Stimulated activated CD8-positive, alpha-beta memory T cell treated with anti-CD3 and anti-CD28 coated beads, Interleukin-7, amount 100 ng/mL, for 1 hour (primary cell): ENCODE measurements at places on chromosomes 5 and 9.

DNA sequence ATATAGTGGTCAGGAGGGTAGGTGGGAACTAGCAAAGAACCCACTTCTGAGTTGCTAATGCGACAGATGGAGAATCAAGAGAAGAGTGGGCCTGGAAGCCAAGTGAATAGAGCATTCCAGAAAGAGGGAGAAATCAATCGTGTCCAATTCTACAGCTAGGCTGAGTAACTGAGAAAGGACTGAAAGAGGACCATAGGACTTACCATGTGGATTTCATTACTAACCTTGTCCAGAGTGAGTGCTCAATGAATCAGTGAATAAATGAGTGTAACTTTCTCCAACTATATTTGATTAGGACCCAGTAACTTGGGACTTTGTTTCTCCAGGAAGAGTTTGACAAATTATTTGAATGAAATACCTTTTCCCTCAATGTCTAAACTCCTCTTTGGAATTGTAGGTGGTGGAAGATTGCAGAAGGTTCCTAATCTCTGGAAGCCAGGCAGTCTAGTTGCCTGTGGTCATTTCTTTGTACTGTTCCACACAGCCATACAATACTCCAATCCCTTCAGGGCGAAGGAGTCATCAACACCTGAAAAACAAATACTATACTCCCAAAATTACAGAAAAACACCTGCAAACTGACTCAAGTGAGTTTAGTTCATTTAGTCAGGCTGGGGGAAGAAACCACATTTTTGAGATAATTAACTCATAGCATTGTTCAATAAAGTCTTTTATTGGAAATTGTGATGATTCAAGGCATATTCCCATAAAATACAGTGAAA lies 2.6 kb upstream of the F2RL1 start:
- no peak for DNase-seq

- DNase-seq = no peak
Observed at GRCh38 chr5:102603670-102604069, 104.9 kb upstream of the SLCO6A1 start.

DNA sequence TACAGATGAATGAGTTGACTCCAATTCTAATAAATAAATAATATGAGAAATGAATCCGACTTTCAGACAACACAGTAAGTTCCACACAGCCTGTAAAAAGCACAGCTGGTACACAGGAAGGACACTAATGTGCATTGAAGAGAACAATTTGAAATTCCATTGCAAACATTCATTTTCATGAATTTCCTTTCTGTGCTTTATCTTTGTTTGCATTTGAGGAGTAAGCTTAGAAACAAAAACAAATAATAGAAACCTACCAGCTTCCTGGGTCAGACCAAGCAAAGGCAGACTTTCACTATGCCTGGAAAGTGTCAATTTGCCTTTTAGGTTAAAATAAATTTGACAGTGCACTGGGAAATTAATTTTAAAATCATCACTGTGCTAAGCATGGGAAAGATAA lies 143.8 kb upstream of the VLDLR start:
- no peak for DNase-seq

GRCh38 chr5:143898916-143899591 lies 87.1 kb downstream of the HMHB1 start:
- no peak for DNase-seq

DNA sequence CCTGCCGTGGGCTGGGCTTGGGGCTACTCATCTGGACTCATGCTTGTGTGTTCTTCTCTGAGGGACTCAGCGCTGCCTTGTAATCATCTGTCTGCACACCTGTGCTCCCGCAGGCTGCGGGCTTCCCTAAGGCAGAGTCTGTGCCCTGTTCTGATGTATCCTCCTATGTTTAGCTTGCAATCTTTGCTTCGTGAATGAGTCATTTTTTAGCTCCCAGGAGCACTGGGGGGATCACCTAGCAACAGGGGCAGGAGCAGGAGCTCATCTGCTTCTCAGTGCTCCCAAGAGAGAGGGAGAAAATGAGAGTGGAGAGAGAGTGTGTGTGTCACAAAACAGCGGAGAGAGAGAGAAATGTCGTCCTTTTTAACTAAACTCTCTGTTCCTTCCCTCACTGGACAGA lies 202.4 kb upstream of the ZNF618 start:
- no peak for DNase-seq

- no peak for DNase-seq
Observed at GRCh38 chr5:116506488-116506887, 68.1 kb downstream of the SEMA6A start.

DNA sequence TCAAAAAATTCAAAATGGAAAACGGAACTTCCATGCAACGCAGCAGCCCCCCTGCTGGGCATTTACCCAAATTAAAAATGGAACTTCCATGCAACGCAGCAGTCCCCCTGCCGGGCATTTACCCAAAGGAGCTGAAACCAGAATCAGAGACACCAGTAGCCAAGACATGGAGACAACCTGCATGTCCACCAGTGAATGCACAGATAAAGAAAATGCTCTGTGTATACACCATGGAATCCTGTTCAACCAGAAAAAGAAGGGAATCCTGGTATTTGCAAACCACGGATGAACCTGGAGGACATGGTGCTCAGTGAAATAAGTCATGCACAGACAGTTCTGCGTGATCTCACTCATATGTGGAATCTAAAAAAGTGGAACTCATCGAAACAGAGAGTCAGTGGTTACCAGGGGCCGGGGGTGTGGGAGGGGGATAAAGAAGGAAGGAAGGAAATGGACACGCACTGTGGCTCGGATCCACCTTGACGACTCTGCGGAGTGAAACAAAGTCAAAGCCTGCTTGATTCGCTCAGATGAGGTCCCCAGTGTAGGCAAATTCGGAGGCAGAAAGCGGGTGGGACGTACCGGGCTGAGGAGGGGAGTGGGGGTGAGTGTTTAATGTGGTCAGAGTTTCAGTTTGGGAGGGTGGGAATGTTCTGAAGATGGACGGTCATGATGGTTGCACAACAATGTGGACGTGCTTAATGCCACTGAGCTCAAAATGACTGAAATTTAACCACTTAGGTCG lies 40.2 kb upstream of the EXOC3 start:
- no peak for DNase-seq

DNA sequence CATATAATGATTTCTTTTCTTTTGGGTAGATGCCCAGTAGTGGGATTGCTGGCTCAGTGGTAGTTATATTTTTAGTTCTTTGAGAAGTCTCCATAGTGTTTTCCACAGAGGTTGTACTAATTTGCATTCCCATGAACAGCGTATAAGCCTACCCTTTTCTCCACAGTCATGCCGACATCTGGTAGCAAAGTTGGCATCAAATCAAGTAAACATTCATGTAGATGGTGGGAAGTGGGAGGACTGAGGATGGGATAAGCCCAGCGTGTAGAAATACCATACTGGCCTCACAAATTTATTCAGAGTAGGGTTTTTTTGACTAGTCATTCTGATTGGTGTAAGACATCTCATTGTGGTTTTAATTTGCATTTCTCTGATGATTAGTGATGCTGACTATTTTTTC lies 115.4 kb downstream of the EGFLAM start:
- no peak for DNase-seq

- DNase-seq = no peak
Observed at GRCh38 chr5:169765176-169765996, 128.3 kb downstream of the DOCK2 start.

DNA sequence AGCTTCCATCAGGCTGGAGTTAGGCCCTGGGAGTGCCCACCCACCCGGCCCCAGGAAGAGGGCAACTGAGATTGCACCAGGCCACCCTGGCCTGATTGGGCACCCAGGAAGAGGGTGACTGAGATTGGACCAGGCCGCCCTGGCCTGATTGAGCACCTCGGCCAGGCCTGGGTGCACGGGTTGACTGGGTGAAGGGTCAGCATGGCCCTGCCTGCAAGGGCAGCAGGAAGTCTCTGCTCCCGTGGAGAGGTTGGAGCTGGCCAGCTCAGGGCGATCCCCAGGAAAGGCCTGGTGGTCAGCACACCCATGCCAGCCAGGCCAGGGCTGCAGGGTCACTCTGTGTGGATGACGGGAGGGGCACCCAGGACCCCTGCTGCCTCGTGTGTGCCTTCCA lies 11.8 kb downstream of the ADAMTSL2 start:
- DNase-seq = no peak

DNA sequence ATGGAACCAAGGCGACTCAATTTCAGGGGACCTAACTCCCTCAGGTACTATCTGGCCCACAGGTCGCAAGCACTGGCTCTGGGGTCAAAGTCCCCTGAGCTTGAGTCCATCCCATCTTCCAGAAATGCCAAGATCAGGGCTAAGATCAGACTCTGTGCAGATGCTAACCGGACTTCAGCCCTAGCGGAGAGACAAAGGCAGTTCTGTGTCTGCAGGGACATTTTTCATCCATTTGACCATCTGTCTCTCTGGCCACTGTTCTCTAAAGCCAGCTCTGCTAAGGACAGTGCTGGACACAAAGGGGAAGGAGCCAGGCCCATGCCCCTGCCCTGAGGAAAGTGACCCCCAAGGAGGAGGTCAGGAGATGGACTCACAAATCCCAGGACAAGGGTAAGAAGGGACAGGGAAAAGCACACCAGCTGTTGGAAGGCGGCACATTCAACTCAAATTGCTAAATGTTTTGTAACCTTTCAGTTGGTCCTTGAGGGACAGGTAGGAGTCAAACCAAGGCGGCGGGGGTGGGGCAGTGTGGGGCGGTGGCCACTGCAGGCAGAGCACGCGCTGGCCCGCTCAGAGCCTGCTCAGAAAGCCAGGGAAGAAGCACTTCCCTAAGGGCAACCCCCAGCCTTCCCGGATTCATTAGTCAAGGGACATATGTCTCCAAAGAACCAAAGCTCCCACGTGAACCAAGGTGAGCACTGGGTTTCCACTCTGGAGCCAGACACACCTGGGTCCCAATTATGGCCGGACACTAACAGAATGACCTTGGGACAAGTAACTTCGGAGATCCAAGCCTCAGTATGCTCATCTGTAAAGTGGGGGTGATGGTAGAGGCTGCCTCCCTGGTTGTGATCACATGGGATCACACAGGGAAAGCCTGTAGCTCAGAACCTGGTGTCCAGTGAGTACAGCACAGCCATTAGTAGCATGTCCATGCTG lies 42.8 kb downstream of the STK10 start:
- DNase-seq = no peak

DNA sequence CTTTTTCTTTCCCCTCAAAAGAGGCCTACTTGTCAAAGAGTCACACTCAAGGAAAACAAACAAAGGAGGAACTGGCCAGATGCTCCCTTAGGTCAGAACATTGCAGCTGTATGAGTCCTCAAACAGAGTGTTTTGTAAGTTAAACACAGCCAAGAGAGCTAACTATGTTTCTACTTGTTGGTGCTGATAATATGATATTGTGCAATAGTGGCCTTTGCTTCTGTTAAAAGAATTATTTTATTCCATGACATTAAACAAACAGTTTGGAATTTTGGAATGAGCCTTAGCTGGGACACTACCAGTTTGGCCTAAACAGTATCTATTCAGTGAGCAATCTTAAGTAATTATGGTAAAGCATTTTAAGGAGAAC lies 56.0 kb upstream of the TPD52L3 start:
- DNase-seq = no peak

DNA sequence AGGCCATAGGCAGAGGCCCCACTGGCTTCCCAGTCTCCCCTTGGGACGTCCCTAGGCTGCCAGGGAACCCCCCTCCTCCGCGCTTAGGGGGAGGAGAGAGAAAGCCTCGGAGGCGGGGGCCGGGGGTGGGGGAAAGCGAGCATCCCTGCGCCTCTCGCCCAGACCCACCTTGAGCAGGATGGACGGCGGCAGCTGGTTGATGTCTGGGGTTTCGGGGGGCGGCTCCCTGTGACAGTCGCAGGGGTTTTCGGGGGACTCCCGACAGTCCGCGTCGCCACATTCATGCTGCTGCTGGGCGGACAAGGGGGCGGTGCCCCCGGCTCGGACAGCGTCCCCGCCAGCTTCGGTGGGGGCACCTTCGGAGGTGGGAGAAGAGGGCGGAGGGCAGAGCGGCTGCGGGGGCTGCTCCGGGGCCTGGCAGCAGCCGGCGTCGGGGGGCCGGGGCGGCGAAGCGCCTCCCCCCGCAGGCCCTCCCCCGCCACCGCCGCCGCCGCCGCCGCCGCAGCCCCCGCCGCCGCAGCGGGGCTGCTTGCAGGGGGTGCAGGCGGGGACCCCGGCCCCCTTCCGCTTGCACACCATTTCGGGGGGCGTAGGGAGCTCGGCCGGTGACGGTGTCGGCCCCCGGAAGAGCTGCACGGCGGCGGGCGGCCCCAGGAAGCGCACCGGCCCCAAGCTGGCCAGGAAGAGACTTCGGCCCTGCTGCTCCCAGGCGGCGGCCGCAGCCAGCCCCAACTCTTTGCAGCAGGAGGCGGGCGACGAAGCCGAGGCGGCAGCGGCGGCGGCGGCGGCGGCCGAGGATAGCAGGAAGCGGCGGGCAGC lies 1.2 kb downstream of the FBXL17 start:
- DNase-seq = peak; percentile 8

DNA sequence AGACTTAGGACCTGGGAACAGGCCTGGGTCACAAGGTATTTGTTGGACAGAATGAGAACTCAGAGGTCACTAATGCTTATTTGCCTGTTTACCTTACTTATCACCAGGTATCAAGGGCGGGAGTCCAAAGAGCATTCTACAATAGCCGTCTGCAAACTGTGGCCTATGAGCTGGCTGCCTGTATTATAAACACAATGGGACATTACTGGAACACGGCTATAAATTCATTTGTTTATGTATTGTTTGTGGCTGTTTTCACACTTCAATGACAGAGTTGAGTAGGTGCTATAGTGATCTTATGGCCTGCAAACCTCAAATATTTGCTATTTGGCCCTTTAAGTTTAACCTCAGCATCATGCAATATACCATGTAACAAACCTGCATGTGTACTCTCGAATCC lies 76.6 kb upstream of the ASTN2 start:
- DNase-seq = no peak

DNA sequence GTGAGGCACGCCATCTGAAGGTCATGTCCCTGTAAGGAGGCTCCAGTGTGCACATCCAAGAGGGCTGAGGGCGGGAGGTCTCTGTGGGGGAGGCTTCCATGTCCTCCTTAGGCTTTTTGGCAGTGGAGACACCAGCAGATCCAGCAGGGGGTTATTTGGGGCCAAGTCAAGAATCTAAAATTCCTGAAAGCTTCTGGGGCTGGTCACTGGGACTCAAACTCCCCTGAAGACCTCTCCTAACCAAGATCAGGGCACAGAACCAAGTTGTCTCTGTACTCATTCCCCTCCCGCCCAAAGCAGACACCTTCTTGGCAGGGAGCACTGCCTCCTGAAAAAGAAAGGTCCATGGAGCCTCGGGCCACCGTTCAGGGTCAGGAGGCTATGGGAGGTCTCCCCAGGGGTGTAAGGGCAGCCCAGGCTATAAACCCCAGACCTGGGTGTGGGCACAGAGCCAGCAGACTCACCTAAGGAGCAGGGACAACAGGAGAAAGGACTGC lies 127.4 kb upstream of the ADRA1B start:
- DNase-seq = no peak
